Adipocyte (in vitro differentiated cells): ENCODE measurements at places on chromosomes 6 and 20.

DNA sequence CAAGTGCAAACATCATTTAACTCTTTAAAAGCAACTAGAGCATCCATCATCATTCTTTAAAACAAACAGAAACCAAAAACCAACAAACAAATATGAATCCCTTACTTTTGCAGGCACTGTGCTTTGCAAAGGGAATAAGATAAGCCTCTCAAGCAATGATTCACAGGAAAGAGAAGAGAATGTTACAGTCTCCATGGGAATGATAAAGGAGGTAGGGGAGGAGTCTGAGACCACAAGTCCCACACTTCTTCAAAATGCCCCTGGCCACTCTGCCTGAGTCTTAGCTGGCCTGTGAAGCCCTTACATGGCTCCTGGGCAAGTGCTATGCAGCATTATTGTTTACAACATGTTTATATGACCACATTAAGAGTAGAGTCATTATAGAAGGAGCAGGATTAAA, 257.7 kb upstream of the MARCKS start:
- DNase-seq, result peak; percentile 24

DNA sequence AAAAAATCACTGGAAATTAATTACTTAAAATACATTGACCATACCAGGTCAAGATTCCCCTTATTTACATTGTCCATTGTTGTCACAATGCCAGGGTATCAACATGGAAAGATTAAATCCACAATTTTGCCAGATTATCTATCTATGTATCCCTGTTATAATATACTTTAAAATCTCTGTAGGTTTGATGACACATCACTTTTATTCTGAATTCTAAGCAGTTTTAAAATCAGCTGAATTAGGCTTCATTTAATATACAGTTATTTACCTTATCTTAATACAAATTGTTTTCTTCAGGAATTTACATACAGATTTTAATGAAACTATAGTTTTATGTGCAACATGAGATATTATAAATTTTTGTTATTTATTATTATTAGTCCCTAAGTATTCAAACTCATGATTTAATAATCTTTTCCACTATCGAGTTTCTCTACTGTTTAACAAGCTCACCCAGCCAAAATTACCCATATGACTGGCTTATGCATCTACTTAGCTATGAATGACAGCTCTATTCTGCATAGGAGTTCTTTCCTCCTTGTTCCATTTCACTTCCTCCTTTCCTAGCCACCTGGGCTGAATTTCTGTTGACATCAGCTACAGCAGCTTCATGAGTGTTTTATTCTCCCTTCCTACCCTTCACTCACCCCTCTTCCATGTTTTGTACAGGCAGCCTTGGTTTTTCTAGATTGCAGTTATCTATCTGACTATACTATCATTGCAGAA, 654.2 kb upstream of the MAP3K7 start:
- no peak for DNase-seq

DNA sequence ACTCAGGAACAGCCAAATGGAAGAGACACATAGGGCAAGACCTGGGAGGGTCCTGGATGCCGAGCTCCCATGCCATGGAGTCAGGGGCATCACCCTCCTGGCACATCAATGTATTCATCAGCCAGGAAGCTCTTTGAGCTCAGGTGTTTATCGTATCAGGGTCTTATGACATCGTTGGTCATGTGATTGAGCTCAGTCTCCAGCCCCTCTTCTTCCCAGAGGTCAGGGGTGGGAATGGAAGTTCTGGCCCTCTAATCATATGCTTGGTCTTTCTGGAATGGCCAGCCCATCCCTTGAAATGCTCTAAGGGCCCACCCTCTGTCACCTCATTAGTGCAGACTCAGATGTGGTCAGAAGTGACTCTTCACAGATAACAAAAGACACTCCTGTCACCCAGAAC, 52.4 kb upstream of the TULP4 start:
- DNase-seq, result no peak

DNA sequence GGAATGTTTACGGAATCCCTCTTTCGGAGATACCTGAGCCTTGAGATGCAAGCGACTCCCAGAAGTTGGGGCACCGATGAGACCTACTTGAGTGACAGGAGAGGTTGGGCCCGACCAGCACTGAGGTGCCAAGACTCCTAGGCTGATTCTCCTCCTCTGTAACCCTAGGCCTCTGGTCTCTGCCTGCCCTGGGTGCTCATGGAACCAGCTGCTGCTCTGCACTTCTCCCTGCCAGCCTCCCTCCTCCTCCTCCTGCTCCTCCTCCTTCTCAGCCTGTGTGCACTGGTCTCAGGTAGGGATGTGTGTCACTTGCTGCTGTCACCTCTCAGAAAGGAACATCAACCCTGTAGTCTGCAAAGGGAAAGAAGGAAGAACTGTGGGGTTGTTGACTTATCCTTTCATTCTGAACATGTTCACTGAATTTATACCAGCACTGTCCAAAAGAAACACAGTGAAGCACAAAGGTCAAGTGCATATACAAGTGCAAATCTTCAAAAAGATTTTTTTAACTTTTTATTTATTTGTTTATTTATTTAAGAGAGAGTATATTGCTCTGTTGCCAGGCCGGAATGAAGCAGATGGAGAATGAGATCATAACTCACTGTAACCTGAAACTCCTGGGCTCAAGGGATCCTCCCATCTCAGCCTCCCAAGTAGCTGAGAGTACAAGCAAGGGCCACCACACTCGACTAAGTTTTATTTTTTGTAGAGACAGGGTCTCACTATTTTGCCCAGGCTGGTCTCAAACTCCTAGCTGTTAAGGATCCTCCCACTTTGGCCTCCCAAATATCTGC, 913 bp downstream of the BTN2A2 start:
- DNase-seq, result peak; percentile 74

DNA sequence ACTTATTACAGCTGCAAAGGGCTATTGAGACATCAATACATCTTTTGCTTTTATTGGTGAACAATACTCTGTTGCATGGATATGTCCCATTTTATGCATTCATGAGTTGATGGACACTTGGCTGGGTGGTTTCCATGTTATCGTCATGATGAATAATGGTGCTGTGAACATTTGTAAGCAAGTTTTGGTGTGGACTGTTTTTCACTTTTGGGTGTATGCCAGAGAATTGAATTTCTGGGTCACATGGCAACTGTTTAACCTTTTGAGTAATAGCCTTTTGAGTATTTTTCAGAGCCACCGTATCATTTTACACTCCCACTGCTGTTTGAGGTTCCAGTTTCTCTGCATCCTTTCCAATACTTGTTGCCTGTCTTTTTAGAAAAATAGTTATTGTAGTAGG, 107.0 kb downstream of the JARID2 start:
- DNase-seq, result no peak

- no peak for DNase-seq
Measured at GRCh38 chr20:20366551-20366875, 1.4 kb upstream of the INSM1 start.

GRCh38 chr6:157481865-157482249, 100.9 kb downstream of the ZDHHC14 start:
- DNase-seq, result no peak

- DNase-seq, result no peak
Measured at GRCh38 chr6:150088481-150089154, 19.7 kb upstream of the ULBP3 start.

DNA sequence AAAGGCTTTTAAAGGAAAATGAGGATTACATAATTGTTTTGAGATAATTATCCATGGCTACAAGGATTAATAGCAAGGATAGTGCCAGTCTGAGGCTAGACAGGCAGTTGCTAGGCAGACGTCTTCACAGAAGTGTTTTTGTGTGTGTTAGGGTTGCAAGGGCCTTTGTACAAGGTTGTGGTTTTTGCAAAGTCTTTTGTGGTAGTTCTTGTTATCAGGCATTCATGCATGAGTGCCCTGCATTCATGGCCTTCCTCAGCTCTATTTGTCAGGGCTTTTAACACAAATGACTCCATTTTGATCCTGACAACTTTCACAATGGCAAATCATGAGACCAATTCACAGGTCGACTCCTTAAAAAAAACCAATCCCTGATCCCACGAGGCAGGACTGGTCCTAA, 68.1 kb upstream of the TXNDC5 start:
- no peak for DNase-seq

DNA sequence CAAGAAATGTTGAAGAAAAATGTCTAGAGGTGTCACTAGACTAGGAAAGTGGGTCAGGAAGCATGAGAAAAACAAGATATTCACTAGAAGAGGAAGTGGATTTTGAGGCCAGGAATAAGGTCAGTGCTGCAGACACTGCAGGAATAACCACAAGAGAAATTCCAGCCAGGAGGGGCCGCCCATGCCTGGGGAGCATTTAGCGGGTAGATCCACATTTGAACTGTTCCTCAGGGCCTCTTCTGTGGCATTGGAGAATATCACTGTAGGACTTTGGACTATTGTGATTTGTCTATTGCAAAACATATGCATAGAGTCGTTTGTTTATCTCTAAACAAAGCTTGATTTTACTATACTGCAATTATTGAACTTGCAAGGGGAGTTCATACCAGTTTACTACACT, 49.6 kb upstream of the CCDC28A start:
- DNase-seq, result no peak

- DNase-seq, result no peak
Measured at GRCh38 chr6:157060440-157060952, 262.8 kb downstream of the TMEM242 start.

DNA sequence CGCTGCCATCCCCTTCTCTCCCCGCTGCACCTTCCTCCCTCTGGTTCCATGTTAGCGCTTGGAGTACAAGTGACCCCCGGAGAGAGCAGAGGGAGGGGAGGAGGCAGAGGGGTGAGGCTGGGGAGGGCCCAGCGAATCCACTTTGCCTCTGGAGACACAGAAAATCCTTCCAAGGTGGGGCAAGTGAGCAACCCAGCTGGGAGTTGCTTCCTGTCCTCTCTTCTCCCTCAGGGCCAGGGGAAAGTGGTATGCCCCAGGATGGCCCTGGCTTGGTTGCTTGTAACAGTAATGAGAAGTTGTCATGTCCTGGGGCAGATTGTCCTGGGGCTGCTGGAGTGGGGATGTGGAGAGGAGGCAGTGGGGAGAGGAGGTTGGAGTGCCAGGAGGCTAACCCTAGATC, 691 bp upstream of the ANGPT4 start:
- DNase-seq, result no peak

GRCh38 chr20:51666126-51666525, 102.1 kb downstream of the ATP9A start:
- no peak for DNase-seq

GRCh38 chr6:159701413-159701999, 8.5 kb upstream of the SOD2 start:
- peak; percentile 88 for DNase-seq

DNA sequence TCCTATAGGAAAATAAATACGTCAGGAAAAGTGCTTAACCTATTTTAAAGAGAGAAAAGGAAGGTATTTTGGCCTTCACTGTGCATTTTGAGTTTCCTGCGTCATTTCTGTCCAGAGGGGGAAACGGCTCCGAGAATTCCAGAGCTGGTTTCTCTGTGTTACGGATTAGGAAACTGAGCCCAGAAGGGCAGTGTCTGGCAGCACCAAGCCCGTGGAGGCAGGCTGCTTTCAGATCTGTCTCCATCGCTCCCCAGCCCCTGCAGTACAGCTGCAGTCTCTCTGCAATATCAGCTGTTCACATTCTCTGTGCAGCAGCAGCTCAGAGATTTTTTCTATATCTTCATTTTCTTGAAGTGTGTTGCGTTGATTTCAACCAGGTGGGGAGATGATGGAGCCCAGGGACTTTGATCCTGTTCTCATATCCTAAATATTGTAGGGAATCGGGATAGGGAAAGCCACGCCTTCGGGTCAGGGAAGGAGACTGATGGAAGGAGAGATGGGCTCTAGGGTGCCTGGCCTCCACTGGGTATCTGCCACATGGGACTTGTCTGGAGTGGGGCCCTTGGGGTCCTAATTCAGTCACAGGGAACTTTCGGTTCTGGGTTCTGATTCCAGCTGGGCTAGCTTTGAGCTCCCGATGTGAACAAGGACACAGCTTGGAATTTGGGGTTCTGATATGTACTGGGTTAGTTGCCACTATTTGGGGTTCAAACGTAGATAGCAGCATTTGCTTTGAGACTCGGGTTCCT, 2.8 kb downstream of the ANKRD60 start:
- no peak for DNase-seq

- no peak for DNase-seq
Measured at GRCh38 chr6:137958811-137959565, 91.9 kb downstream of the TNFAIP3 start.

- DNase-seq, result no peak
Measured at GRCh38 chr6:24439858-24440539, 37.3 kb downstream of the MRS2 start.

- DNase-seq, result no peak
Measured at GRCh38 chr6:99846006-99846405, 148.0 kb downstream of the MCHR2 start.

DNA sequence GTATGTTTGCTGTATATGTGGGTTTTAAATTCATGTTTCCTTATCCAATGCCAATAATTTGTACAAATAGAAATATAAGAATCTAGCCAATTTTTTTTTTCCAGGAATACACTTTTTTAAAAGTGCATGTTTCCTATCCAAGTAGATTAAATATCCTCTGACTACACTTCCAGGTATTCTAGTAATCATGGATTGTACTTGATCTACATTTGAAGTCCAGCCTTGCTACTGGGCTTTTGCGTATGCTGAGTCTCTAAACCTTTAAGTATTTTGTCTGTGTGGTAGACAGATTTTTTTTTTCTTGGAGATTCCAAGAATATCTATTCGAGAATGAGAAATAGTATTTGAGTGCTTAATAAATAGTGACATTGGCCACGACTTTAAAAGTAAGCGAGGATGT, 188.3 kb downstream of the SASH1 start:
- DNase-seq, result peak; percentile 30

DNA sequence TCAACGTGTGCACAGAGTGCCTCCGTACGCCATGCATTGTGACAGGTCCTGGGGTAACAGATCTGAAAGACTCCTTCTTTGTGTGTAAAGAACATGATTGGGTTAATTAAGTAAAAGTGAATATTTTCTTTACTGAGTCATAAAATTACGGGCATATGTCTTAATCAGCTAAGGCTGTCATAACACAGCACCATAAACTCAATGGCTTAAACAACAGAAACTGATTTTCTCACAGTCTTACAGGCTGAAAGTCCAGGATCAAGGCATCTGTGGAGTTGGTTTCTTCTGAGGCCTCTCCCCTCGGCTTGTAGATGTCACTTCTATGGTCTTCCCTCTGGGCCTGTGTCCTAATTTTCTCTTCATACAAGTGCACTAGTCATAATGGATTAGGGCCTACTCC, 176.9 kb downstream of the MTFR2 start:
- no peak for DNase-seq

DNA sequence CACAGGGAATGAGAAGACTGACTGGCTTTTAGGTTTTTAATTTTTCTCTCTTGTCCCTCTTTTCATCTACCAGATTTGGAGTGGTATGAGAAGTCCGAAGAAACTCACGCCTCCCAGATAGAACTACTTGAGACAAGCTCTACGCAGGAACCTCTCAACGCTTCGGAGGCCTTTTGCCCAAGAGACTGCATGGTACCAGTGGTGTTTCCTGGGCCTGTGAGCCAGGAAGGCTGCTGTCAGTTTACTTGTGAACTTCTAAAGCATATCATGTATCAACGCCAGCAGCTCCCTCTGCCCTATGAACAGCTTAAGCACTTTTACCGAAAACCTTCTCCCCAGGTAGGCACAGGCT, 644 bp downstream of the MAD2L1BP start:
- peak; percentile 34 for DNase-seq

DNA sequence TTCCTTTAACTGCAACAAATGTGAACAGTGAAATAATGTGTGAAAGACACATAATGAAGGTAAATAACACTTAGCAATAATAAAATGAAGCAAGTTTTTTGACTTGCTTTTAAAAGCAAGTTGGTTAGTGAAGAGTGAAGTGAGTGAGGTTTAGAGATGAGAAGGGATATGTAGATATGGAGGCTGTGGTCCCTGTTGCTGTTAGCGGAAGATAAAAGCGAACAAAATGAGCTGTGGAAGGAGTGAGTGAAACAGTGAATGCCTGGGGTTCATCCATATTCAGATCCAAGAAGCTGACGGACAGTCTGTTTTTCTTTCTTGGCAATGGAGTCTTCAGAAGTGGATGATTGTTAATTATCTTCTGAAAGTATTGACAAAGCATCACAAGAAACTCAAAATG, 23.5 kb downstream of the ZBTB9 start:
- no peak for DNase-seq
